ENCODE measurements at places on chromosomes 6 and 20.
A peak's percentile ranks its signal among the peaks of the same experiment; 100 is the strongest.

DNA sequence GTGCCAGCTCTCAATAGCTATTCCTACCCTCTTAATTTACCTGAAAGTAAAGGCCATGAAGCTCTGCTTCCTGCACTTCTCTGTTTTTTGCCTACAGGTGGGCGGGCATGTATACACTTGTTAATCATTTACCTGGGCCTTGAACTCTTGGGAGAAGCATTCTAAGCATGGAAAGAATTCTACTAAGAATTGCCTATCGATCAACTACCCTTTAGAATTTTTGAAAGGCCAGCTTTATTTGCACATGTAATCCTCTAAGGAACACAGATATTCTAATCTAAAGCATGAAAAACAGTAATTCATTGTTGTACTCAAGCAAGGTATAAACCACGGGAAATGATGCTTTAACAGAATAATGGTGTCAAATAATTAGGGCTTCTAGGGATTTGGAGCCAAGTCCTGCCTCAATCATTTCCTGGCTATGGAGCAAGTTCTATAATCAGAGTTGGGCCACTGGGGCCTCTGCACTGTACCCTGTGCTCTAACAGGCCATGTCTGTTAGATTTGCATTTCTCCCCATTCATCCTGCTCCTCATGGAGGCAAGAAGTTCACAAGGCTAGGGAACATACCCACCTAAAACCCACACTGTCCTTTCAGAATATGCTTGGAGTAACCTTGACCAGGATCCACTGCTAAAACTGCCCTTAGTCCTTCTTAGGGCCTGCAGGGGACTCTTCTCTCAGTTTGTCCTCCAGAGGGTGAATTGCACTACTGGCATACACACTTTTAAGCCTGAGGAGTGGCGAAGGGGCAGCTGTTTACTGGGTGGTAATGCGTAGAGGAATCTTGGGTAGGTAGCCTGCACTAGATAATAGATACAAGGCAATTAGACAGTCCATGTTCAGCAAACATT, 276.4 kb upstream of the JAG1 start:
- DNase-seq: no peak

DNA sequence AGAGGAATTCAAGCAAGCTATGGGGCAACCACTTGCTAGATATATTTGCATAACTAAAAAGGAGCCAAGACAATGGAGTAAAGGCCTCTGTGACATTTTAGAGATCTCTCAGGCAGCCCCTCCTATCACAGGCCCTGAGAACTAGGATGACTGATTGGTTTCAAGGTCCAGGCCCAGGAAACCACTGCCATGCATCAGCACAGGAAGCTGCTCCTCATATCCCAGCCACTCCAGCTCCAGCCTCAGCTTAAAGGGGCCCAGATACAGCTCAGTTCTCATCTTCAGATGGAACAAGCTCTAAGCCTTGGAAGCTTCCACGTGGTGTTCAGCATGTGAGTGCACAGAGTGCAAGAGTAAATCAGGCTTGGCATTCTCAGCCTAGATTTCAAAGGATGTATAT, 21.1 kb upstream of the THBS2 start:
- no peak for DNase-seq

GRCh38 chr6:169961772-169962561, 210.5 kb downstream of the ERMARD start:
- DNase-seq: peak; percentile 20

- no peak for DNase-seq
These were observed 94.0 kb downstream of the ZMYND8 start for GRCh38 chr20:47262365-47263013.

DNA sequence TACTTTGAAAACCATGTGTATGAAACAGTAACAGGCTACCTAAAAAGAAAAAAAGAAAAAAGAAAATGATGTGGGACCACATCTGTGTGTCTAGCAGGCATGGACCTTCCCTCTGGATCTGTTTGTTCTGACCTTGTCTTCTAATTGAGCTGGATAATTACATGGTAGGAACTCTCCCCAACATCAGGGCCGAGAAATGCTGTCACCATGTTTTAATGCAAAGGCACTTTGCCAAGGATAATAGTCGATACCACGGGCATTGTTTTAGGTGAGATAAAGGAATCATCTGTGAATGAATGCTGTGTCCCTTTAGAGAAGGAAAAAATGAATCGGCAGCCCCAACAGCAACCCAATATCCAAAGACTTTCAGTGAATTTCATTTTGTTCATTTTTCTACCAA, 149.1 kb downstream of the ZDHHC14 start:
- DNase-seq: no peak

DNA sequence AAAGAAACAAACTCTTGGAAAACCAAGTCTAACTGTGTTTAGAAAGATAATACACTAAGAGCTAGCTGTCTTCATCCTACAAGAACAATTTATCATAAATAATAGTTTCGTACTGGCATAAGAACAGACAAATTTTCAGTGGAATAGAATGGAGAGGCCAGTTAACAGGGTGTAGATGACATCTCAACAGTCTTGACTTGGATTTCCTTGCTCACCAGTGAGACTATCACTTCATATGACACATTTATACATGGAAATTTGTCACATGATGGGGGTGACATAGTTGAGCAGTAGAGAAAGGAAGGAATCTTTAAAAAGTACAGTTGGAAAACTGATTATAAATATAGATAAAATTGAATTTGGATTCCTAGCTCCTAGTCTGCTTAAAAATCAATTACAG, 35.6 kb downstream of the TNFAIP3 start:
- DNase-seq: no peak
